ENCODE measurements at places on chromosomes 7 and 10. TPM values are rescaled to one million over a fixed set of nuclear protein-coding genes. Genes with fewer than 3 reads are reported as not detected.

GRCh38 chr10:20624642-20625041, 272.5 kb downstream of the NEBL start:
- no peak overlapping the region for H3K27ac ChIP-seq
- no peak for DNase-seq

DNA sequence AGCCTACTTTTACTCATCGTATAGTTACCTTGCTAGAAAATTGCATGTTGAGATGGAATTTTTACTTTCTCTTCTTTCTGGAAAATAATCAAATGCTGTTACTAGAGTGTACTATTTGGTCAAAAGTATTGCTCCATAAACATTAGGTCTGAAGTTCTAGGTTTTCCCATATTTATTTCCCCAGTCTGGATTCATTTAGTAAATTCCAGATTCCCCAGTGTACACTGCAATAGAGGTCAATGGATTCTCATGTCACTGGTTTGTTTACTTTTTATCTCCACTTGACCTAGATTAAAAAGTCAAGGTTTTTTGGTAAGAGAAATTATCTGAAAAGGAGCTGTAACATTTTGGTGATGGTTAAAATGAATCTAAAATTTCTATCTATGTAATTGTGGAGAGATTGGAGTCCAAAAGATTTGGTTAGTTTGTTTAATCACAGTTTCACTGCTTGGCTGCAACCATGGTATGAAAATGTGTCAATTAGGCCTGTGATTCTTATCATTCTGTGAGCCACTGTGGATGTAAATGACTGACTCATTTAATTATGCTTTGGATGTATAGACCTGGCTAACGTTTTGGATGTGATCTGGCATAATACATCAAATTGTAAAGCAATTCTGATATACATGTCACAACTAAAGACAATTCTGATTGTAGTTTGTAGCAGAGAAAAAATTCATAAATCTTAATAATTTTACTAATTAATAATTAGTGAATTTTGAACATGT, 32.7 kb upstream of the STEAP4 start:
- H3K27ac ChIP-seq = no peak overlapping the region
- H3K36me3 ChIP-seq = no peaks in the 10 kb centered on the region
- H3K4me3 ChIP-seq = no peak overlapping the region
- DNase-seq = no peak
- no peaks in the 10 kb centered on the region for H3K27me3 ChIP-seq

DNA sequence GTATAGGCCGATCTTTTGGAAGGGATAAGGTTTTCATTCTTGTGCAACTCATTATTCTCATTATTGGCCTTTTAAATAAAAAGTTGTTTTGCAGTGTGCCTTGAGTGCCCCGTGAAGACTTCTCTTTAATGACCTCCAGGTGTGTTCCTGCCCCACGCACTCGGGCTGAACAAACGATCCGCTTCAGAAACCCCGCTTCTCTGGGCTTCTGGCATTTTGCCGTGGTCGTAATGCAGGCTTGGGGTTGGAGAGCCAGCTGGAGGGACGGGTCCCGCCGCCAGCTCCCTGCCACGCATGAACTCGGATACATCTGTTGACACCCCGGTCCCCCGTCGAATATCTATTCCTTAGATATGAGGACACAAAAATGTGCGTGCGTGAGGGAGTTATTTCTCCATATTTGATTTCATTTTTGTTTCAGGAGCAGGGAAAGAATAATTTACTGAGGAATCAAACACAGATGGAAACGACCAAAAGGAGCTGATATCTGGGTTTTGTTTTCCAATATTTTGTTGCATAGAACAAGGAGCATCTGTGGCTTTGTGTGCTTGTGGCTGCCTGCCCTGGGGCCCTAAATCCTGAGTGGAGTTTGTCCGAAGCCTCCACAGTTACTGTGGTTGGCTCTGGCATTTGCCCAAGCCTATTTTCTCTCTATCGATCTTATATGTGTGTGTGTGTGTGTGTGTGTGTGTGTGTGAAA, 17.0 kb upstream of the TTYH3 start:
- no peak overlapping the region for H3K4me3 ChIP-seq
- no peaks in the 10 kb centered on the region for H3K36me3 ChIP-seq
- H3K4me1 ChIP-seq = peaks cover 11% of the 10 kb centered on the region
- no peak overlapping the region for H3K27ac ChIP-seq
- no peak for DNase-seq

Gene CDNF
- total RNA-seq = 3.7 TPM

DNA sequence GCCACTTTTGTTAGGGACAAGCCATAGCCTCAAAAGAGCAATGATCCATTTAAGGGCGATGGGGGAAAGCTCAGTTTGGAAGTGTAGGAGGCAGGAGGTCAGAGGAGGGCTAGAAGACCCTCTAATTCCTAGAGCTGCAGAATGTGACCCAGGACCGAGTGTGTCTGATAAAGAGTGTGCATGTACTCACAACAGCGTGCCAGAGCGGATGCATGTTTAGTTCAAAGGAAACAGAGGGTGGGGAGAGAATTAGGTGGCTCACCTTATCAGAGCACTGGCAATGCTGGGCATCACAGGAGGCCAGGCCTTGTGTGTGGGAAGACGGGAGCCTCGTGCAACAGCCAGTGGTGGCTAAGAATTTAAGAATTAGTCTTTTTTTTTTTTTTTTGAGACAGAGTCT, 133.9 kb upstream of the COBL start:
- H3K4me3 ChIP-seq = no peak overlapping the region
- no peak for DNase-seq
- no peaks in the 10 kb centered on the region for H3K4me1 ChIP-seq

GRCh38 chr7:73436031-73436929, 2.7 kb downstream of the FZD9 start:
- H3K27ac ChIP-seq = no peak overlapping the region
- no peaks in the 10 kb centered on the region for H3K4me1 ChIP-seq
- no peak overlapping the region for H3K4me3 ChIP-seq
- no peaks in the 10 kb centered on the region for H3K36me3 ChIP-seq

DNA sequence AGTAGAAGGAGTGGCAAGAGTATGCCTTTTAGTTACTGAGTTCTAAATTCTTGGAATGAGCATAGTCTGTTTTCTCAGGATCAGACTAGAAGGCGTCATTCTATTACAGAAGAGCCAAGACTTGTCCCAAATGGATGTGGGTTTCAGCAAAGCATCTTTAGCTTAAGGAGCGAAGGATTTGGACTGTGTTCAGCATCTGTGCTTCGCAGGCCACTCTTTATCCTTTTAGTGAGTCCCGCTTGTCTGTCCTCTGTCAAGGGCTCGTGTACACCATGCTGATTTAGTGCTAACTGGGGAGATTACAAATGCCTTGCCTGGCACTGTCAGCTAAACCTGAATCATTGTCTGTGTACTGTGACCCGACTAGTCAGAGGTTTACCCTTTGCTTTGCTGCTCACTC, 465.7 kb downstream of the AUTS2 start:
- DNase-seq = no peak
- no peaks in the 10 kb centered on the region for H3K4me1 ChIP-seq
- no peaks in the 10 kb centered on the region for H3K27me3 ChIP-seq
- H3K27ac ChIP-seq = no peak overlapping the region
- H3K4me3 ChIP-seq = no peak overlapping the region
- no peaks in the 10 kb centered on the region for H3K36me3 ChIP-seq

DNA sequence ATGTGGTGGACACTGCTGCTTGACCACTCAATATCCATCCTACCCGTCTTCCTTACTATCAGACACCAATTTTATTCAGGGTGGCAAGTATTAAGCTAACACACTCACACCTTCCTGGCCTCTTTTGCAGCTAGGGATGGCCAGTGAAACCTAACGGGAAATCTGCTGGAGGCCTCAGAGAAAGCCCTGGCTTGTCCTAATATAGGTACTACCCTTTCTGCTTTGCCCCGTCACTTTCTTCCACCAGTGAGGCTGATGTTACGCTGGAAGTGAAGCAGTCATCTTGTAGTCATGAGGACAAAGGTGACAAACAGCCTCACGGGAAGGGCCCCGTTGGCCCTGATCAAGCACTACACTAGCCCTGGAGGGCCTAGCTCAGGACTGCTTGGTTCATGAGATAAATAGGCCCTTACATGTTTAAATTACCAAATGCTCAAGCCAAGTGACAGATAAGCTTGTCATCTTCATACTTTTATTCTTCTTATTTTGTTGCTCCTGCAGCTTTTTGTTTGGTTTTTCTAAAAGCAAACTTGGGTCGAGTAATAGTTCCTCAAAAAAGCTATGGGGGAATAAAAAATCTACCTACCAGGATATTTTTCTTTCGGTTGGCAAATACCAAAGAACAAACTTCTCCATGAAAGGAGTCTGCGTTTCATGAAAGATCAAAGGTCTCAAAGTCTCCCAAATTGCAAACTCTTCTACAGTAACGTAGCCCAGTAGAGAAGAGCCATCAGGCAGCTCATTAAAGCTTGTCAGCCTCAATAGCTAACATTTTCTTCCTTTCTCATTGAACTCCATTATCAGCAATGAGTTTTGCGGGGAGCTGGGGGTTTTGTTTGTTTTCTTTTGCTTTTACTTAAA, 17.5 kb downstream of the CREB3L2 start:
- no peaks in the 10 kb centered on the region for H3K36me3 ChIP-seq
- H3K4me1 ChIP-seq = no peaks in the 10 kb centered on the region
- H3K27me3 ChIP-seq = no peaks in the 10 kb centered on the region
- no peak overlapping the region for H3K4me3 ChIP-seq

DNA sequence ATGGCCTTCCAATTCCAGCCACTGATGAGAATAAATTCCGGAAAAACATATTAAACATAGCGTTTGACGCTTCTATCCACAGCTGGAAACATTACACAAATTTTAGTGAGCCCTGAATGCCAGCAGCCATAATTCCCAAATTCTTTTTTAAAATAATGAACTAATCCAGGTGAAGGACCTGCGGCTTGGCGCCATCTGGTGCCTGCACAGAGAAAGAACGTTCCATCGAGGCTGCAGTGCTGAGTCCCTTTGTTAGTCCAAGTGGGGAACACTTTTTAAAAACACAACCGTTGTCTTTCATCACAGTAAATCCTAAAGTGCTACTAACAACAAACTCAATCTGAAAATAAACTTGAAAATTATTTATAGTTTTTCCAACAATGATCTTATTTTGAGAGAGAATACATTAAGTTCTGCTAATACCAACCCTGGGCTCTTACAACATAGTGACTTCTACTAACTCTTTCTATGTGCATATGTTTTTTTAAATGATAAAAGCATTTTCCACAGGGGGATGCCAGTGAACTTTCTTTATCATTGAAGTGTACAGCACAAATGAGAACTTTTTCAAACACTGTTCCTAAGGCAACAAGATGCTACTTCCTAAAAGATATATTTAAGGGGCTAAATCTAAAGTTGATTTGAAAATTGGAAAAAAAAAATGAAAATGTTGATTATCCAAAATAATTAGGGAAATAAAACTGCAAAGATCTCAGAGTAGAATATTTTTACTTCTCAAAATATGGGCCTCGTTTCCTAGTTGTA, 166.9 kb upstream of the RNF32 start:
- peak; percentile 53 for DNase-seq
- H3K27me3 ChIP-seq = no peaks in the 10 kb centered on the region
- H3K4me1 ChIP-seq = peaks cover 10% of the 10 kb centered on the region
- H3K4me3 ChIP-seq = no peak overlapping the region
- H3K27ac ChIP-seq = no peak overlapping the region
- no peaks in the 10 kb centered on the region for H3K36me3 ChIP-seq

Gene MLXIPL
- total RNA-seq = 157 TPM

Gene RBP3
- not detected for total RNA-seq

Gene KCNH2
- 0.18 TPM for total RNA-seq

- H3K27me3 ChIP-seq = no peaks in the 10 kb centered on the region
- H3K4me3 ChIP-seq = no peak overlapping the region
- no peaks in the 10 kb centered on the region for H3K36me3 ChIP-seq
- H3K27ac ChIP-seq = no peak overlapping the region
- DNase-seq = no peak
Measured at GRCh38 chr10:351770-352334, 216.6 kb downstream of the ZMYND11 start.

GRCh38 chr7:157503229-157503628, 166.4 kb downstream of the DNAJB6 start:
- no peaks in the 10 kb centered on the region for H3K4me1 ChIP-seq
- no peaks in the 10 kb centered on the region for H3K27me3 ChIP-seq
- no peaks in the 10 kb centered on the region for H3K36me3 ChIP-seq
- peak; percentile 30 for DNase-seq

- H3K27me3 ChIP-seq = no peaks in the 10 kb centered on the region
- no peak for DNase-seq
- no peak overlapping the region for H3K4me3 ChIP-seq
- H3K4me1 ChIP-seq = peaks cover 10% of the 10 kb centered on the region
Measured at GRCh38 chr10:88458209-88458608, 124.9 kb downstream of the RNLS start.
